ENCODE measurements at places on chromosomes 2 and 18. TPM values are rescaled to one million over a fixed set of nuclear protein-coding genes. Genes with fewer than 3 reads are reported as not detected.

- H3K4me3 ChIP-seq = no peak overlapping the region
- no peaks in the 10 kb centered on the region for H3K36me3 ChIP-seq
- no peak for DNase-seq
- no peaks in the 10 kb centered on the region for H3K4me1 ChIP-seq
- H3K27me3 ChIP-seq = no peaks in the 10 kb centered on the region
Measured at GRCh38 chr2:147913701-147914480, 69.1 kb downstream of the ACVR2A start.

- no peaks in the 10 kb centered on the region for H3K27me3 ChIP-seq
- H3K4me3 ChIP-seq = no peak overlapping the region
- no peaks in the 10 kb centered on the region for H3K36me3 ChIP-seq
- DNase-seq = no peak
- H3K4me1 ChIP-seq = peaks cover 54% of the 10 kb centered on the region
Measured at GRCh38 chr2:54591551-54591950, 131.9 kb upstream of the EML6 start.

DNA sequence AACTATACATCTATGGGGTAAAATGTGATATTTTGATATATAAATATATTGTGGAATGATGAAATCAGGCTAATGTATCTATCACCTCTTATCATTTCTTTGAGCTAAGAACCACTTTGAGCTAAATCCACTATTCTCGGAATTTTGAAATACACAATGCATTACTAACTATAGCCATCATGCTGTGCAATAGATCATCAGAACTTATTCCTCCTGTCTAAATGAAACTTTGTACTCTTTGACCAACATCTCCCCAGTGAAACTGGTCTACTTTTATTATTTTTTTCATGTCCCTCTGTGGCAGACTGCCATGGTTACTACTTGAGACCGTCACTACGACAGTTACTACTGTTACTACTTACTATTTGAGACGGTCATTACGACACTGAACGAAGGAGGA lies 11.4 kb downstream of the PECR start:
- H3K4me3 ChIP-seq = no peak overlapping the region
- H3K27ac ChIP-seq = no peak overlapping the region
- peaks cover 4% of the 10 kb centered on the region for H3K4me1 ChIP-seq
- no peaks in the 10 kb centered on the region for H3K27me3 ChIP-seq
- peaks cover 5% of the 10 kb centered on the region for H3K36me3 ChIP-seq

SLC19A3 gene
- polyA plus RNA-seq = not detected

- no peak overlapping the region for H3K27ac ChIP-seq
- no peaks in the 10 kb centered on the region for H3K36me3 ChIP-seq
- no peak overlapping the region for H3K4me3 ChIP-seq
Measured at GRCh38 chr2:227134591-227134990, 29.4 kb downstream of the COL4A4 start.

HOXD12 gene
- polyA plus RNA-seq = not detected

GRCh38 chr18:78838183-78838582 lies 141.4 kb upstream of the SALL3 start:
- H3K27me3 ChIP-seq = no peaks in the 10 kb centered on the region
- no peak for DNase-seq
- H3K36me3 ChIP-seq = no peaks in the 10 kb centered on the region
- no peaks in the 10 kb centered on the region for H3K4me1 ChIP-seq

- H3K4me1 ChIP-seq = no peaks in the 10 kb centered on the region
- DNase-seq = no peak
- H3K27me3 ChIP-seq = no peaks in the 10 kb centered on the region
- no peak overlapping the region for H3K4me3 ChIP-seq
- H3K36me3 ChIP-seq = no peaks in the 10 kb centered on the region
Measured at GRCh38 chr2:56025469-56026193, 102.0 kb upstream of the EFEMP1 start.

- no peaks in the 10 kb centered on the region for H3K36me3 ChIP-seq
- no peak overlapping the region for H3K27ac ChIP-seq
- no peaks in the 10 kb centered on the region for H3K4me1 ChIP-seq
- no peaks in the 10 kb centered on the region for H3K27me3 ChIP-seq
- no peak overlapping the region for H3K4me3 ChIP-seq
Measured at GRCh38 chr2:17387591-17387990, 130.6 kb downstream of the RAD51AP2 start.

Data from naive thymus-derived CD4-positive, alpha-beta T cell (primary cell).